Esophagus squamous epithelium (tissue), 5 donors: ENCODE measurements at places on chromosomes 13 and 19. TPM values are rescaled to one million over a fixed set of nuclear protein-coding genes. Genes with fewer than 3 reads are reported as not detected.

FFAR3 gene
- total RNA-seq: not detected

GRCh38 chr19:48588670-48589401, 17.7 kb upstream of the SPACA4 start:
- H3K4me3 ChIP-seq: peak overlapping the region; percentile 31
- H3K4me1 ChIP-seq: peaks cover 4% of the 10 kb centered on the region
- DNase-seq: no peak
- peak overlapping the region; percentile 70 for H3K27ac ChIP-seq

GRCh38 chr13:85590231-85590931, 208.8 kb downstream of the SLITRK6 start:
- H3K36me3 ChIP-seq: no peaks in the 10 kb centered on the region
- H3K27ac ChIP-seq: no peak overlapping the region
- H3K27me3 ChIP-seq: no peaks in the 10 kb centered on the region
- no peaks in the 10 kb centered on the region for H3K4me1 ChIP-seq
- DNase-seq: no peak
- H3K4me3 ChIP-seq: no peak overlapping the region

DNA sequence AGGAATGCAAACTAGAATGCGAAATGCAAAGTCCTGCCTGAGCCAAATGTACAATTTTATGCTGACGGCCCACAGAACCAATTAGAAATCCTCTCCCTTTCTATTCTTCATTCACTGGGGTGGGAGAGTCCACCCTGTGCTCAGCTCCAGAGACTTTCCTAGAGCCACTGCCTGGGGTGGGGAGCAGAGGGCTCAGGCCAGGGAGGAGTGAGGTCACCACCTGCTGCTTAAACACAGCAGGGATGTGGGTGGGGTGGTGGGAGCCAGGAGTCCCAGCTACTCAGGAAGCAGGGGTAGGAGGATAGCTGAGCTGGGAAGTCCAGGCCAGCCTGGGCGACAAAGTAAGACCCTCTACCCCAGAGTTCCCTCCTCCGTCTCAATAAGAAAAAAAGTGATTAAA, 26.9 kb upstream of the ZNF83 start:
- peaks cover 10% of the 10 kb centered on the region for H3K4me1 ChIP-seq
- no peaks in the 10 kb centered on the region for H3K27me3 ChIP-seq
- no peak for DNase-seq
- H3K27ac ChIP-seq: peak overlapping the region; percentile 54

DNA sequence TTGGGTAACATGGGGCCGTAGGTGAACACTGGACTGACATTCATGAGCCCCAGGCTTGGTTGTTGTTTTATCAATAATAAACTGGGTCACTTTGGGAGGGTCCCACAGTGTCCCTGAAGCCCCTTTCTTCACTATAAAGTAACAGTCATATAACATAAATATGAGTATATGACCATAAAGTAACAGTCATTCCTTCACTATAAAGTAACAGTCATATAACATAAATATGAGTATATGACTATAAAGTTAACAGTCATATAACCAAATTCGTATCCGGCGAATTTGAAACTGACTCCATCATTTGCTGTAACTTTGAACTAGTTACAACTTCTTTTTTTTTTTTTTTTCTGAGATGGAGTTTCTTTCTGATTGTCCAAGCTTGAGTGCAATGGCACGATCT, 210.3 kb downstream of the KATNAL1 start:
- no peaks in the 10 kb centered on the region for H3K27me3 ChIP-seq
- H3K4me3 ChIP-seq: no peak overlapping the region
- no peak overlapping the region for H3K27ac ChIP-seq
- no peak for DNase-seq

TNFSF13B gene
- 0.31 TPM for total RNA-seq

GRCh38 chr13:49587311-49587847, 2.0 kb upstream of the RCBTB1 start:
- no peaks in the 10 kb centered on the region for H3K36me3 ChIP-seq
- no peak for DNase-seq

DNA sequence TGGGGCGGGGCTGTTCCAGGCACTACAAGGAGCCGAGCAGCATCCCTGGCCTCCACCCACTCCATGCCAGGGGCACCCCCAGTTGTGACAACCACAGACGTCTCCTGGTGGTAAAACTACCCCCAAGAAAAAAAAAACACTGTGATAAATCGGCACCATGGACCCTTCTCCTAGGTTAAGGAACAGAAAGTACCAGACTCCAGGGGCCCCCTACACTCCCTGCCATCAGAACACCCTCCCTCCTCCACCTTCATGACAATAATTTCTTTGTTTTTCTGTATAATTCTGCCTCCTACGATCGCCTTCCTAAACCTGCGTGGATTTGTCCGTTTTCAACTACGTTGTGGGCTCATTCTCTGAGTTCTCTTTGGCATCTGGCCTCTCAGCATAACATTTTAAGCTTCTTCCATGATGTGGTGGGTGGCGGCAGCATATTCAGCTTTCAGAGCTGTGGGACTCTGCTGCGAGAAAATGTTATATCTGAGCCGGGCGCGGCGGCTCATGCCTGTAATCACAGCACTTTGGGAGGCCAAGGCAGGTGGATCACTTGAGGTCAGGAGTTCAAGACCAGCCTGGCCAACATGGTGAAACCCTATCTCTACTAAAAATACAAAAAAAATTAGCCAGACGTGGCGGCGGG, 8.6 kb downstream of the TLE2 start:
- H3K27me3 ChIP-seq: no peaks in the 10 kb centered on the region
- no peak overlapping the region for H3K27ac ChIP-seq
- H3K4me1 ChIP-seq: no peaks in the 10 kb centered on the region
- H3K36me3 ChIP-seq: no peaks in the 10 kb centered on the region

GRCh38 chr13:98484289-98485219, 92.4 kb downstream of the STK24 start:
- peak overlapping the region; percentile 13 for H3K4me3 ChIP-seq
- H3K27ac ChIP-seq: peak overlapping the region; percentile 88
- H3K27me3 ChIP-seq: no peaks in the 10 kb centered on the region
- peaks cover 4% of the 10 kb centered on the region for H3K36me3 ChIP-seq
- H3K4me1 ChIP-seq: peaks cover 46% of the 10 kb centered on the region

DMKN gene
- total RNA-seq: 449 TPM

C19orf67 gene
- not detected for total RNA-seq

GRCh38 chr13:51929699-51930098, 67.9 kb downstream of the CCDC70 start:
- no peaks in the 10 kb centered on the region for H3K4me1 ChIP-seq
- H3K36me3 ChIP-seq: no peaks in the 10 kb centered on the region
- DNase-seq: no peak
- H3K27ac ChIP-seq: no peak overlapping the region

IRGC gene
- not detected for total RNA-seq

DNA sequence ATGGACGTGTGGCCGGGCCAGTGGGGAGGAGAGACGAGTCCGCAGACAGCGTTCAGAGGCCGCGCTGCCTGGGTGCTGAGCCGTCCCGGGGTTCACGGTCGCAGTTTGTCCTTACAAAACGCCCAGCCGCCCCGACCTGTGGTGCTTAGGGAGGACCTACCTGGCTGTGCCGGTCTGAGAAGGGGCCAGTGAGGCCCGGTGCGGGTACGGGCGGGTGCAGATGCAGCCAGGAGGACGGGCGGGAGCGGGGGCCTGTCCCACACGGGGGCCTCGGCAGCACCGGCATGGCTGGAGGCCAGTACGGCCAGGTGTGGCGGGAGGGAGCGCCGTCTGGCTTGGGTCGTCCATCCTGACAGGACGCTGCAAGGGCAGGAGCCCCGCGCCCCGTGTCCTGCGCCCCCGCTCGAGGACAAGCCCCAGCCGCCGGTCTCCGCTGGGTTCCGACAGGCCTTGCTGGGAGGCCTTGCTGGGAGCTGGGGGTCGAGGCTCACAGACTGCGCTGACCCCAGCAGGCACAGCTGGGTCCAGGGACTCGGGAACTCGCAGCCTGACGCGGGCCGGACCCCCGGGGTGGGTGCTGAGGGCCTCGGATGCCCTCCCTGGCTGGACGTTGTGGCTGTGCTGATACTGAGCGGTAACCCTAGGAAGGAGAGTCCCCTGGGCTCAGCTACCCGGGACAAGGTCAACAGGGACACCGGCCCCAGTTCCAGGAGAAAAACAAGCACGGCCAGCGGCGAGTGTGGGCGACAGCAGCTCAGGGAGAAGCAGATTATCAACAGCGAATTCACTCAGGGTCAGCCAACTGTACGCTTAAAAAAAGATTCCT, 5.3 kb upstream of the PROZ start:
- H3K4me3 ChIP-seq: peak overlapping the region; percentile 53
- H3K4me1 ChIP-seq: peaks cover 26% of the 10 kb centered on the region
- peak overlapping the region; percentile 49 for H3K27ac ChIP-seq
- DNase-seq: no peak
- no peaks in the 10 kb centered on the region for H3K36me3 ChIP-seq
